Trophoblast cell (in vitro differentiated cells and primary cell): ENCODE measurements at places on chromosomes 3 and 15.

GRCh38 chr3:15453501-15453900, 26.1 kb downstream of the EAF1 start:
- peak; percentile 69 for DNase-seq

DNA sequence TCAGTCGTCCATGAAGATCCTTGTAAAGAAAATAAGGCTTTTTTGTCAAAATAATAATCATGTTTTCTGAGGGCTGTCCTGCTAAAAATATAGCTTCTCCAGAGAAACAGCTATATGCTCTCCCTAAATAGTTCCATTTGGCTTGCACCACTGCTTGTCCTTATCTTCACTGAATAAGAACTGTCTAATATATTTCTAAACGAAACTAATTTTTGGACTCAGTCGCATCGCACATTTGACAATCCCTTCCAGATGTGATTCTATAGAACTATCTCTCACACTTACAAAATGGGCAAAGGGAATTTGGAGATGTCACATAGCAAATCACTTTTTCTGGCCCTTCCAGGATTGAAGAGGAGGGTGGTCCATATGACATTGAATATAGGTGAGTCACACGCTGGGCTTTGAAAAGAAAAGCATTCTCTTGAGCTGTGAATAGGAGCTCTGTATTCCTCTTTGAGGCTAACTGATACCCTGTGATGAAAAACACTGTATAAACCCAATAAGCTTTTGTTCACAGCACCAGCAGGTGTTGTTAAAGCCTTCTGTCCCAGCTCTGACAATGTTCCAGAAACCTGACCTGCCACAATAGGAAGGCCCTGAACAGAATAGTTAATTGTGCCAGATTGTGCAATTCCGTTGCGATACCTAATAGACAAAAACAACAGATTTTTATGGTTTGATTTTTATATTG, 1144.2 kb downstream of the ROBO2 start:
- DNase-seq: no peak

DNA sequence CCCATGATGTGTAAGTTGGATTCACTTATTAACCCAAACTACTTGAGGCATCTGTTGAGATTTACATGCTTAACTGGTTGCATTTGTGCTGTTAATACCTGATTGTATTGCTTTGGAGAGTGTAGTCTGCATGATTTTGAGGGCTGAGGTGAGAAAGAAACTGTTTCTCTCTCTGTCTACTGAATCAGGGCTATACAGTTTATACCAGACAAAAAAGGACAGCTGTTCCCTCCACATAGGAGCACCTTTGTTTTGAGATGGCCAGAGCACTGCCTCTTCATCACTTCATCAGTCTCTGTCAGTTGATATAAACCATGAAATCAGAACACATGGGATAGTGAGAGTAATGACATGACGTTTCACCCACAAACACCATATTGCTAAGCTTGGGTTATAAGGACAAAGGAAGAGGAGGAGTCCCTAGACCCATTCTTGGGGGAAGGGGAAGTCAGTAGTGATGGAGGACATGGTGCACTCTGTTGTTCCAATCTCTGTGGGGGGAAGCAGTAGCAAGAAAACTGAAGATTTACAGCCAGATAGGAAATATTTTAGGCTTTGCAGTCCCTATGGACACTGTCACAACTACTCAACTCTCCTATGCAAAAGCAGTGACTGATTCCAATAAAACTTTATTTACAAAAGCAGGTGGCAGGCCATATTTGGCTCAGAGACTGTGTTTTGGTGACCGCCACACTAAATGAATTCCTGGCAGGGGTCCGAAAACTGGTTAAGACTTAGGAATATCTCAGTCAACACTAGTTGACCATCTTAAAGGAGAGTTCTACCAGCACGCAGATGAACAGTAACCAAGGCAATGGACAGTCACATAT, 123.9 kb upstream of the NR2E3 start:
- DNase-seq: no peak

- DNase-seq: no peak
These were observed 914.9 kb upstream of the EPHA6 start for GRCh38 chr3:95899494-95899893.

DNA sequence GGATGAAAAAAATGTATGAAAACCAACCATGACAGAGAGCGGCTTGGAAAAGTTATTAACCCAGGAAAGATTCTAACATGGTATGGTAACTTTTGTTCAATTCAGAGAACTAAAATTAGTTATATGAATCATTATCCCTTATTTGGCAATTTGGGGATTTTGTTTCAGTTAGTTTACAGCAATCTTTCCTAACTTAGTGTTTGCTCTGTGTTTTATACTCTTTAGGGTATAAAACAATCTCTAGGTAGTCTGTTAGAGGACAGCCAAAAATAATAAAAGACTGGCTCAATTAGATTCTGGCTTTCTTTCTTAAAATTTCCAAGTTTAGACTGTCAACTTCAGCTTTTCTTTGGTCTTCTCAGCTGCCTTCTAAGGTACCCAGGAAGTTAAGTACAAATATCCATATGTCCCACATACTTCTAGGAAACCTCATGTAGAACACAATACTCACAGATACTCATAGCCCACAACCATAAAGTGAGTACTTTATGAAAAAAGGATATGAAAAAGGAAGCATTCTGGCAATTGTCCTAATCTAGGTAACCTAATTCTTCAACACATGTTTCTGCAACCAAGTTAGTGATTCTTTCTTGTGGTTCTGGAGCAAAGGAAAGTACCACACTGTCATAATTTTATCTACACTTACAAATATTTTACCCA, 849.3 kb downstream of the ROBO1 start:
- DNase-seq: no peak

- no peak for DNase-seq
These were observed 102.1 kb downstream of the RFTN1 start for GRCh38 chr3:16411441-16411840.

DNA sequence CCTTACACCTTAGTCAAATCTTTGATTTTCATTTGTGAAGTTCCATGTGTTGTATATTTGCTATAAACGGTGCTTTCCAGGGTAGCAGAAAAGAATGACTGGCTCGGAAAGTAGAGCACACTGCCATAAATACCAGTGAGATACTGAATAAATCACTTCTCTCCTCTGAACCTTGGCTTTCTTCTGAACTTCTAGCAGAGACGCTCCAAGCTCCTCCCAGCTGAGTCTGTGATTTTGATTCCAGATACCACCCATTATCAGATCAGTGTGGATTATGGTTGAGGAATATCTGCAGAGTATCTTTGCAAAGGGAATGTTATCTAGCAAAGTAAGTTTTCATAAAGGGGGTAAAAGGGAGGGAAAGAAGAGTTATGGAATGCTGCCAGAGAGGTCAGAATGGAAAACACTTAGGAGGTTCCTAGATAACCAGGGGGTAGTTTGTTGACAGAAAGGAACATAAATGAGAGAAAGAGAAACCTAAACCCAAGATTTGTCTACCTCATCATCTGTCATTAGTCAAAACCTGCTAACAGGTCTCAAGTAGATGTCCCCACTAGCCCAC, 98.5 kb upstream of the PSMD6 start:
- DNase-seq: no peak

DNA sequence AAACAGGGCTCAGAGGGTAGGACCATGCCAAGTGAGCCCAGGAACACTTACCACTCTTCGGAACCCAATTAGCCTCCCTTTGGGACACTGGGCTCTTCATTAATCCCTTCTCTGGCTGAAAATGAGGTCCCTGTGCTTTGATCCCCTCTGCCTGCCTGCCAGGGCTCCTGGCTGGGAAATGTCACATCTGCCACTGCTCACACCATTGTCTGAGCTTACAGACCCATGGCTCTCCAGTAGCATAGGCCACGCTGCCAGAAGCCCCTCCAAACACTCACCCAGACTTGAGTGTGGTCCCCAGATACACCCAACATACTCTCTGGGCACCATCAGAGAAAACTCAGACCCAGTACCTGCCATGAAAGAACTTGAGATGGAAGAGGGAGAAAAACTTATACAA, 287.3 kb downstream of the XXYLT1 start:
- no peak for DNase-seq

DNA sequence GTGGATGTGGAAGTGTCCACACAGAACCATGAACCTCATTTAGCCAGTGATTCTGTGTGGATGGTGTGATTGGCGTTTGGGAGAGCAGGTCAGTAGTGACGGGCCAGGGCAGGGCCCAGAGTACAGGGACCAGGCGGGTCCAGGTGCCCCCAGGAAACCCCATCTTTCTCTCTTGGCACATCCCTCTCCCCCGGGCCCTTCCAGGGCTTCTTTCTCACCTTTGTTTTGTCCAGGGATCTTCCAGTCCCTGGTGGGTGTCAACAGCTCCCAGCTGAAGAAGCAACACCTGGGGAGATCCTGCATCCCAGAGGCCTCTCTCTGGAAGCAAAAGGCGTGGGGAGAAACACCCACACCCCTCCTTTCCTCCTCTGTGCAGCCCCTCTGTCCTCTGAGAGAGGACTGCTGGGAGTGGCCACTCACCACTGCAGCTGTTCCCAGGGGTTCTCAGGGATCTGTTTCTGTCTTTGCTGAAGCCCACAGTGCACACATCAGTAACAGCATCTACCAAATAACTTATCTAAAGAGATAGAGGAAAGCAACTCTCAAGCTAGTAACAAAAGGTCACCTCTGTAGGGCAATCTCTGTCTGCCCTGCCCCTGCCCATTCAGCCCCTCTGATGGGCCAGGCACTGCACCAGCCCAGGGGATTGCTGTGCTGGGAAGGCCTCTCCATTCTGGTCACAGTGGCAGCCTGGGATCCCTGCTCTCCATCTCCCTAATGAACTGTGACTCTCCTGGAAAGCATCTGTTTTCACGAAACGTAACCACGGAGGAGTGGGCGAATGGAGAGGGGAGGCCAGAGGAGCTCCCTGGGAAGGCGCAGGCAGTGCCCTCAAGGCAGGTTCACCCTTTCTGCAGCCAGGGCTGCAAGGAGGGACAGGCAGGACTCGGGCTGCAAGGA, 98.3 kb upstream of the ALDH1A3 start:
- DNase-seq: no peak

- no peak for DNase-seq
These were observed 3.6 kb upstream of the KBTBD12 start for GRCh38 chr3:127911421-127911931.

- no peak for DNase-seq
These were observed 163.4 kb upstream of the ZNF385D start for GRCh38 chr3:21914451-21914850.
